Heart left ventricle (tissue), 16 donors: ENCODE measurements at places on chromosomes 1 and 21.

DNA sequence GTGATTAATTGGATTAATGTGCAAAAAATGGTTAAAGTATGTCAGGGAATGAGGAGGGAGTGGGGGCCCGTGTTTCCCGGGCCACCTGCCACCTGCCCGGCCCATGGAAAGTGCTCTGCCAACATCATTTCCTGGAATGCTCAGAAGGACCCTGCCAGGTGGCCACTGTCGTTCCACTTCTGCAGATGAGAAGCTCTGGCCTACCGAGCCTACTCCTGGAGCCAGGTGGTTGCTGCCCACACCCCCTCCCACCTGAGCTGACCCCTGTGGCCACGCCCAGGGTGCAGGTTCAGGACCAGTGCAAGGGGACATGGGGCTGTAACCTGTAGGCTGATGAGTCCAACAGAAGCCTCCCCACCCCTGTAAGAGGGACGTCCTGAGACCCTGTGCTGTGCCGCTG lies 99.7 kb downstream of the PRDM16 start:
- no peak for DNase-seq

DNA sequence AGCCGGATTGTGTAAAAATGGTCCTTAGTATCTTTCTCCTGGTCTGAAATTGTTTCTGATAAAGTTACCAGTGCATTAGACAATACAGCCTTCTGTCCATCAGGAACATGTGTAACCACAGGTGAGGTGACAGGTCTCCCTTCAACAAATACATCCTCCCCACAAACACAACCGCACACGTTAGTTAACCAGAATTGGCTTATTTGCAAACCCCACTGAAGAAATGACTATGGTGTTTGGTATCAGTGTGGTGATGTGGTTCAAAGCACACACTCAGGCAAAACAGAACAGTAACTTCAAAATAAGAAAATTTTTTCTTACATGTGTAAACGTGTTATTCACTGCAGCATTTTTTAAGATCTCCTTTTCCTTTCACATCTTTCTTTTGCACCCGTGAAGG lies 517.2 kb upstream of the NR5A2 start:
- DNase-seq: no peak

DNA sequence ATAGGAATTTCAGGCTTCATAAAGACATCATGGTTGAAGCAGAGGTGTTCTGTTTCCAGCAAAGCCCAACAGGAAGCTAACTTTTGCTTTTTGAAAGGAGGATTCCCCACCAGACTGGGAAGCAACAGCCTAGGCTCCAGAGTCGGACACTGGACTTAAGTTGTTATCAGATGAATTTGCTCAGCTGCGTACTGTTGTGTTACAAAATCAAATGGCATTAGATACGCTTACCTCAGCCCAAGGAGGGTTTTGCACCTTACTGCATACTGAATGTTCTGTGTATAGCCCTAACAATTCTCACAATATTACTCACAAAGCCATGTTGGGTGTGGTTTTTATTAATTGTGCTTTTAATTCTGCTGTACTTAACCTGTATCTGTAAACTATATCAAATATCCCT lies 547 bp upstream of the CHIA start:
- DNase-seq: no peak

DNA sequence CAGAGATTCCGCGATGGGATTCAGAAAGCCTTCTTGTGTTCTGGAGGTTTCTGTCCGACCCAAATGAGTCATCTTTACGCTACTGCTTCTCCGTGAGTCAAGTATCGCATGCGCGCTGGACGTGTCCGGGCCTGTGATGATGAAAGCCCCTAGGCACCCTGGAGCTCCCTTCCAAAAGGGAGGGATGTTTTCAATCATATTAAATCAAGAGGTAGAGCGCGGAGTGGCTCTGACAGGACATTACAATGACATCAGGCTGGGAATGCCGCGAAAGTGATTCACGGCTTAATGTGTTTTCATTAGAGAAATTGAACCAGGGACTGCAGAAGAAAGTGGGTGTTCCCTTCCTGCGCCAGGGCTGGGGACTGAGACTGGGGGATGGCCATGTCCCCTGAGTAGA lies 48.5 kb downstream of the AJAP1 start:
- DNase-seq: no peak

- no peak for DNase-seq
Measured at GRCh38 chr1:227632325-227632724, 69.0 kb downstream of the ZNF678 start.

DNA sequence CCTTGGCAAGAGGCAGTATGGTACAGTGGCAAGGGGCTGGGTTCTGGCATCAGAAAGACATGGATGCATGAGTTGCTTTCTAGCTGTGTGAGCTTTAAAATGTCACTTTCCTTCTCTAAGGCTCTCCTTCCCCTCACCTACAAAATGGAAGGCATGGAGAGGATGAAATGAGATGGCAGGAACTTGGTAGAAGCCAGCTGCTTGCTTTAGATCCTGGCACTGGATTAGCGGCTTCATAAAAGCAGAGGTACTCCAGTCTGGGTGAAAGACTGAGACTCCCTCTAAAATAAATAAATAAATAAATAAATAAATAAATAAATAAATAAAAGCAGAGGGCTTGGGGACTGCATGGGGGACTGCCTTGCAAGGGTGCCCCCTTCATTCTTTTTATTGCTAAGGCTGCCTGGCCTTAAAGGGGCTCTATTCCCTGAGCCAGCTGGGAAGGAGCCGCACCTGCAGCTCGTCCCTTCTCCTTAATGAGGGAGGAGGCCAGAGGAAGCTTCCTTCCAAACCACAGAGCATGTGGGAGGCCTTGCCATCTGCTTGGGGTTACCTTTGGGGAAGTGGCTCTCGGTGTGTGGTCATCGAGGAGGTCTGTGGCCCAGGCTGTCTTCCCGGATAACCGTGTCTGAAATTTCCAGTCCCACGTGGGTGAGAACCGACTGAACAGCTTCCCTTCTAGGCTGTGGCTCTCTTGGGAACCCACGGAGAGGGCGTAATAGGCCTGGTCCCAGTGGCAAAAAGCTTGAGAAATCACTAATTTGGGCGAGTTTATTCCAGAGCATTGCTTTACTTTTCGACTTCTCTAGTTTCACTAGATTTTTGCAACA lies 2.0 kb upstream of the ATP13A2 start:
- DNase-seq: no peak

DNA sequence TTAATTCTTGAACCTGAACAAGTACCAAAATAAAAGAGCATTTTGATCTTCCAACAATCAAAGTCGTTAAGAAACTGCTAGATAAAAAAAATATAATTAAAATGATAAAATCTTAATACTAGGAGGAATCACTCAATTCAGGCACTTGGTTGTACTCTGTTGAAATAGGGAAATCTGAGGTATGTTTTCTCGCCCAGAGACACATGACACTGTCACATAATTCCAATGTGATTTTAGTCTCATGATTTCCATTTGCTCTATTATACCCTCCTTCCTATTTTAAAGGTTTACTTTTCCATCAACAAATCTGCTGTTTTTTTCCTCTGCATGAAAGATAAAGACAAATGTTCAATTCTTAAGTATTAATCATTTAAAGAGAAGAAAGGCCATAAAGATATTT lies 97.6 kb downstream of the ZZZ3 start:
- DNase-seq: no peak

DNA sequence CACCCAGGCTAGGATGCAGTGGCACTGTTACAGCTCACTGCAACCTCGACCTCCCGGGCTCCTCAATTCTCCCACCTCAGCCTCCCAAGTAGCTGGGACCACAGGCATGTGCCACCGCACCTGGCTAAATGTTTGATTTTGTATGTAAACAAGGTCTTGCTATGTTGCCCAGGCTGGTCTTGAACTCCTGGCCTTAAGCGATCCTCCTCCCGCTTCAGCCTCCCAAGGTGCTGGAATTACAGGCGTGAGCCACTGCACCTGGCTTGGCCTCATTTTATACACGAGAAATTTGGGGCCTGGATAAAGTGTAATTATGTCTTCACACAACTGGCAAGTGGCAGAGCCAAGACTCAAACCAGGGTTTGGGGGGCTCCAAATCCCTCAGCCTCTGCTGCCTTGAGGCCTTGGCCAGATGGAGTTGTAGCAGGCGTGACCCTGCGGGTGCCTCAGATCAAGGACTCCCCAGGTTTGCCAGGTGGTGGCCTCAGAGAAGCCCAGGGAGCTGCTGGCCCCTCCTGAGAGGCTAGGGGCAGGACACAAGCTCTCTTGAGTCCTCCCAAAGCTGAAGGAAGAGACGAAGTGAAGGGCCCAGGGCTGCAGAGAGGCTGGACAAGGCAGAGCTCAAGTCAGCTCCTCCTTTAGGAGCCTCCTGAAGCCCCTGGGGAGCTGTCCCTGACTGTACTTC lies 61.7 kb downstream of the MDM4 start:
- no peak for DNase-seq

GRCh38 chr1:8525216-8525557 lies 207.3 kb downstream of the SLC45A1 start:
- peak; percentile 35 for DNase-seq

GRCh38 chr1:178650934-178651511 lies 74.0 kb upstream of the RALGPS2 start:
- no peak for DNase-seq

DNA sequence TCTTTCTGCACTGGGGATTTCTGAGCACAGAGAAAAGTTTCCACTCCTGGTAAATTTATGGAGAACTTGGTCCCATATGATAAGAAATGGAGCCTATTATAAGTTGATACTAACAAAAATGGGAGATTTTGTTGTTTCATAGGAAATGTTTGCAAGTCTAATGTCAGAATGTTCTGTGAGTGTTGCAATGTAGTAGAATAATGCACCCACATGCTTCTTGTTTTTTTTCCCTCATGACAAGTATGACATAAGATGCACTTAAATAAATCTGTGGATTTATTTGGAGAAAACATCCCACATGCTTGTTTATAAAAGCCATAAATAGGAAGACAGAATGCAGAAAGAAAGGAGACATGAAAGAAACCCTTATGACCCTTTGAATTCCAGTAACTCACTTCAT lies 50.8 kb upstream of the KCNJ6 start:
- no peak for DNase-seq

DNA sequence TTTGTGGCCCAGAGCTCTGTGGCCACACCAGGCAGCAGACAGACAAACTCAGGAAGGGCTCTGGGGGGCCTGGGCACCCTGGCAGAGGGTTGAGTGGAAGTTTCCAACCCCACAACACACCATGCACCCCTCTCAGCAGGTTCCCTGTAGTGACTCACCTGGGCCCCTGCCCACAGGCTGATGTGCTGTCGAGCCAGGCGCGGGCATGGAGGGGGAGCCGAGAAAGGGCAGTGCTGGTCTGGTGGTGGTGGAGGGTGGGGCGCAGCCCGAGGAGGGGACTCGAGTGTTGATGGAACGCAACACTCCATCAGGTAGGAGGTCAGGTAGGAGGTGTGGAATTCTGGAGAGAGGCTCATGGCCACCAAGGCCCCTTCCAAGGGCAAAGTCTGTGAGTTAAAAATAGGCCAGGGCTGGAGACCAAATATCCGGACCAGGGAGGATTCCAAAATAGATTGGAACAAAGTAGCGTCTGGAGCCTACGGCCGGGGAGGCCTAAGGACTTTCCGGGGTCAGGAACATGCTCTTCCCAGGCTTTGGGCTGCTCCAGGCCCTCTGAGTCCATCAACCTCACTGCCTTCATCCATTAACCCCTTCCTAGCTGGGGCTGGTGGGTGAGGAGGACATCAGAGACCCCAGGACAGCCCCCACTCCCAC lies 191.5 kb upstream of the AJAP1 start:
- DNase-seq: no peak

DNA sequence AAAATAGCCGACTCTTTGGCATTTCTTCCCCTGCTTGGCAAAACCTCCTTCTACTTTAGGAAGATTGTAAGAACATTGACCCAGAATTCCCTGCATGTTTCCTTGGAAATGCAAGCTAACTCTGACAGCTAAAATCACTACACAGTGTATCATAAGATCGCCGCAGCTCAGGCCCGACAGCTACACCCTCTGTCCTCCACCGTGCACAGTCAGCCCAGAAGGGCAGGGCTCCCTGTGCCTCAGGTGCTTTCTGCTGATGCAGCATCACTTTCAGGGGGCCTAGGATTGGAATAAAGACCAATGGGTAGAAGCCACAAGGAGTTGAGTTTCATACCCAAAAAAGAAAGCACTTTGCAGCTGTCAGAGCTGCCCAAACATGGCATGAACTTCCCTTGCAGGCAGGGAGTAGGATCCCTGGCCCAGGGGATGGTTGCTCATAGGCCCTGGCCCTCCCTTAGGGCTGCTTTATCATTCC lies 145.3 kb downstream of the SEC16B start:
- no peak for DNase-seq

DNA sequence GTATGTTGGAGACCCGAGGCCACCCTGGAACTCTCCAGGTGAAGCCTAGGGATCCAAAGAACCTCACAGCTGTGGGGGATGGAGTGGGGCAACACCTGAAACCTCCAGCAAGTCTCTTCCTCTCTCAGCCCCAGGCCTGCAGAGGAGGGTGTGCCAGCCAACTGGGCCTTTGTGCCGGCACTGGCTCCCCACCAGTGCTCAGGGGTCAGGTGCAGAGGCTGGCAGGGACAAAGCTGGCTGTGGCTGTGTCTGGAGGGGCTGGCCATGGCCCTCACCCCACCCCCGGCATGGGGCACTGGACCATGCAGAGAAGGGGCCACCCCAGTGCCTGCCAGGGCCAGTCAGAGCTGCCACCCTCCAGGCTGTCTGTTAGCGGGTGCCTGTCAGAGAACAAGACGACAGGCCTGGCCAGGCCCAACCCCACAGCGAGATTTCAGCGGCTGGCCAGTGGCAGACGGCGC lies 3.9 kb downstream of the COL18A1 start:
- peak; percentile 62 for DNase-seq

DNA sequence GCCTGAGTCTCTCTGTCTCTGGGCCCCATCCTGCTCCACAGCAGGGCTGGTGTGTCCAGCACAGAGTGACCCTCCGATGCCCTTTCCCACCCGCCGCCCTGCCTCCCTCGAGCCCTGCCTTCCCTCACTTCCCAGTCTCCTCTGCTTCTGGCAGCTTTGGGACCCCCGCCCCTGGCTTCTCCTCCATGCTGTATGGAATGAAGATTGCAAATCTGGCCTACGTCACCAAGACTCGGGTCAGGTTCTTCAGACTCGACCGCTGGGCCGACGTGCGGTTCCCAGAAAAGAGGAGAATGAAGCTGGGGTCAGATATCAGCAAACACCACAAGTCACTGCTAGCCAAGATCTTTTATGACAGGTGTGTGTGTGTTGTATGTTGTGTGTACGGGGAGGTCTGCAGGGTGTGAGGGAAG lies 14.3 kb downstream of the MOV10 start:
- peak; percentile 62 for DNase-seq

GRCh38 chr1:93641527-93641926 lies 40.1 kb downstream of the BCAR3 start:
- DNase-seq: no peak

DNA sequence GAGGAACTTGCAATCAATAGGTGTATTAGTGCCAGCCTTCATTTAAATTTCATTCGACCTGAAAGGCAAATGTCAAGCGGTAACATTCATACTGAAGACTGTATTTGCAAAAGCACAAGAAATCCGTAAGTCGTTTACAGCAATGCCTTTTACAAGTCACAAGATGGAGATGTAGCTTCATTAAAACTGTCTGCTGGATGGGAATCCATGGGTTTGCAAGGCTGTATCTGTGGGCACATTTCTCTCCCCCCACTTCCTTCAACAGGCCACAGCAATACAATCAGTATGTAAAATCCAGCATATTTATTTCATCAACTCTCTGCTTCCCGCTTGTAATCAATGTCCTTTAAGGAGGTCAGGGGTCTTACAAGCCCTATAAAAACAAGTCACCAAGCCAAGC lies 147.1 kb downstream of the SLC45A1 start:
- no peak for DNase-seq

GRCh38 chr1:205581321-205581980 lies 50.4 kb downstream of the ELK4 start:
- no peak for DNase-seq
